ENCODE measurements at places on chromosomes 5 and 9. TPM values are rescaled to one million over a fixed set of nuclear protein-coding genes. Genes with fewer than 3 reads are reported as not detected.

GRCh38 chr9:97591535-97591934 lies 41.6 kb downstream of the TSTD2 start:
- no peak for DNase-seq
- H3K4me3 ChIP-seq = no peak overlapping the region
- H3K27ac ChIP-seq = no peak overlapping the region

SQSTM1 gene
- total RNA-seq = 395 TPM

AMBP gene
- not detected for total RNA-seq

IRX4 gene
- total RNA-seq = not detected
